NCI-H345 (cell line): ENCODE measurements at places on chromosomes 11 and 22.

DNA sequence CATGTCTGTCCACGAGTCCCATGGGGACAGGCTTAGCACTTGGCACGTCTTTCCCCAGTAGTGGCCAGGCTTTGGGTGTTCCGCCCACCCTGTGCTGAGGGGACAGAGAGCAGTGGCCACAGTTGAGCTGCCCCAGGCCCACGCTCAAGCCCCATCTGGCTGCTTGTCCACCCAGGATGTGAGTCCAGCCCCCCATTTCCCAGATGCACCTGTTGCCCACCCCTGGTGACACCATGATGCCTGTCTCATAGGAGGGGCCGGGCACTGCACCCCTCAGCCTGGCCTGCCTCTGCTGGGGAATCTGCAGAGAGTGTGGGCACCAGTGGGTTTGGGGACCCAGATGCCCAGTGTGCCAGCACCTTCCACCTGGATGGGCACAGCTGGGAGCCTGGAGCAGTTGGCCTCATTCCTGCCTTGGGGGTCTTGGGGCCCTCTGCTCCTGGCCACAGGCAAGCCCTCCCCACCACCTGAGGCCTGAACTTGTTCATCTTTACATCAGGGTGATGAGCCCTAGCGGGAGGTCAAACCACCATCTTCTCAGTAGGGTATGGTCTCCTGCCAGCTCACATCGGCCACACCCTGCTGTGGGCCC lies 5.7 kb downstream of the SIGIRR start:
- no peak for DNase-seq

GRCh38 chr11:119118946-119119345 lies 2.4 kb upstream of the HINFP start:
- no peak for DNase-seq

DNA sequence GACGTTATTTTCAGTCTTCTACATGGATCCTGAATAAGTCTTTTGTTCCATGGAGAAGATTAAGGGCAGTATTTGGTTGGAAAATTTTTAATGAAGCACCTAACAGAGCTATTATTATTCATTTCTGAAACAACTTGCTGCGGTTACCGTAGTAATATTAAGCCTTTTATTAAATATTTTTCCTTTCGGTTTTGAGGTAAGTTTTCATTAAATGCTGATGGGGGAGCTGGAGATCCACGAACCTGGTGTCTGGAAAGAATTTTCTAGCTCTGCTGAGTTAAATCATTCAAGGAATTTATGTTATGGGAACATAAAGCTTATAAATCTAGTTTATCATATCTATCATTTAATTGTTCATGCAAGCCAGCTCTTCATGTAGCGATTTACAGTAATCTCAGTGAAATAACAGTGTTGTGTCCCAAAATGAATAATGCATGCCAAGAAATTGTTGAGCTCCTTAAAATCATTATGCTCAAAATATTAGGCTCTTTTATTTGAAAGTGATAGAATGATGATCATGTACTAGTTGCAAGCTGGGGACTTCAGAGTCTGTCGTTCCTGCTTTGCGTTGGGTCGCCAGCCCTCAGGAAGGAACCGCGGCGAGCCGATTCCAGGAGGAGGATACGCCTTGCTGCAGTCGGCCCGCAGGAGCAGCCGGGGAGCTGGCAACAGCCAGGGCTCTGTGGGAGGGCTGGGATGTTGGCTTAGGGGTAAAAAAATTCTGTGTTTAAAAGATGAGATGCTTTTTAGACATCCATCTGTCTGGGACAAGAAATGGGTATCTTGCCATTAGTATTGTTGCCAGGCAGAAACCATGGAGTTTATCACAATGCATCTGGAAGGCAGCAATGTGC lies 83.1 kb downstream of the TBC1D22A start:
- no peak for DNase-seq

- peak; percentile 70 for DNase-seq
Measured at GRCh38 chr11:71086687-71087258, 165.6 kb downstream of the SHANK2 start.

DNA sequence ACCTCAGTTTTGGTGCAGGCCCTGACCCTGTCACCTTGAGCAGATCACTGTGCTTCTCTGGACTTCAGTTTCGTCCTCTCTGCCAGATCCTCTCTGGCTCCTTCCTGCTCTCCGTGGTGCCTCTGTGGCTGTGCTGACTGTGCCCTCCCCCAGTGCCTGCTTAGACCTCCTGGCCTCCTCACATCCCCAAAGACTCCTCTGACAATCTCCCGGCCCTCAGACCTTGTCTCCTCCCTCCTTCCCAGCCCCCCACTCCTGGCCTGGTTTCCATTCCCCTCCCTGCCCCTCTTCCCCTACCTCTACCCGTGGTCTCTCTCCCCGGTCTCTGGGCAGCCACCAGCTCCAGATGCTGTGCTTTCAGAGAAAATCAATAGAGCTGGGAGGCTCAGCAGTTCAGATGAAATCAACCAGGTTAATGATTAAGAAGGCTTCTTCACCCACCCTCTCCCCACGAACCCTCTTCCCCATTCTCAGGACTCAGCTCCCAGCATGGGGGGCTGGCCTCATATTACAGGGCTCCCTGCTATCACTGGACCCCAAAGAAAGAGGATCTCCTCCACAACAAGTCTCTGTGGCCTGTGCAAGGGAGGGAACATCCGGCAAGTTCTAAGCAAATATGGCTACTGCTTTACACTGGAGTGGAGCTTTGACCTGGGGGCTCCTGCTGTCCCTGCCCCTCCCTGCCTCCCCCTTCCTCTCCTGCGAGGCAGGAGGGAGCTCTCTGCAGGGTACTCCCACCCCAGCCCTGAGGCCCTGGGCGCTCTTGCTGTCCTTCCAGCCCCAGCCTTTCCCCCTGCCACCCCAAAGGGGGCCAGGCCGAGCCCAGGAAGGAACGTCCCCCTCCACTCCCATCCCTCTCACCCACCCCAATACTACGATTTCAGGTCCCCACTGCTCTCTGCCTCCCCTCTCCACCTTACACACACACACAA lies 8.5 kb downstream of the BACE1-AS start:
- no peak for DNase-seq

DNA sequence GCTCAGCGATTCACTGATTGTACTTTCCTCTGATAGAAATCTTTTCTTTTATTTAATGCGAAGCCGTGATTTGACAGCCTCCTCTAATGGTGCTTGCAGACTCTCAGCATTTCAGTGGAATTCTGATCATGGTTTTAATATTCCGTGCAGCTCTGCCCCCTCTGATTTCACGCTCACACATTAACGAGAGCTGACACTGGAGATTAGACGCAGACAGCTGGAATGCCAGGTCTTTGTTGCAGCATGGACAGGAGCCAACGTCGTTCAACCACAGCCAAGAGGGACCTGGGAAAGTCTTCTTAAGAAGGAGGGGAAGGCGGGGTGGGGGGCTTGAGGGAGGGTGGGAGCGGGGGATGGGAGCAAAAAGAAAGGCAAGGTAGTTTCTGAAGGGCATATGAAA lies 186.4 kb downstream of the BLID start:
- DNase-seq, result peak; percentile 29

- no peak for DNase-seq
Measured at GRCh38 chr22:17514084-17514483, 49.2 kb upstream of the SLC25A18 start.

- no peak for DNase-seq
Measured at GRCh38 chr22:39577900-39578299, 7.3 kb downstream of the CACNA1I start.

DNA sequence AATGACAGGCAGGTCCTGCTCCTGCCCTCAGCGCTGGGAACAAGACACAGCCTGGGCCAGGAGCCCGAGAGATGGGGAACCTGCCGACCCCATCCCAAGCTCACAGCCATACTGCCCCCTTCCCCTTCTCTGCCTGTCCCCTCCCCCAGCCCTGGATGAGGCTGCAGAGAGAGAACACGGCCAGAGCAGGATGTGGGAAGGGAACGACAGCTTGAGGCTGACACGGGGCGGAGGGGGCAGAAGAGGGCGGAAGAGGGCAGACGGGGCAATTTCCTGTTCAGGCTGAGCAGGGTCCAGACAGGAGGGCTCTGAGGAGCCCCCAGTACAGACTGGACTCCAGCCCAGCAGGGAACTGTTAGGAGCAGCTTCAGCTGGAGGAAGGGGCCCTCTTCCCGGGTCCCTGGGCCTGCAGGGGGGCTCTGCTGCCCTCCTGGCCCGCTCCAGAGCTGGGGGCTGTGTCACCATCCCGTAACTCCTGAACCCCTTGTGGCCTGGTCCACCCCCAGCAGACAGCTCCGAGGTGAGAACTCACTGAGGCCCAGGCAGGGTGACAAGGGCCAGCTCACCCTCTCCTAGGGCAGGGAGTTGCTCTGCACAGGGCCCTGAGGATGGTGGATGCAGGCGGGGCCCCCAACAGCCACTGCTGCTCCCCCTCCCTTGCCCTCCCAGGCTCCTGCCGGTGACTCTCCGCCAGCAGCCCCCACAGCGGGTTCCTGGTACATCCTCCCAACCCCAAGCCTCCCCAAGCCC lies 5.7 kb downstream of the CTSD start:
- DNase-seq, result no peak

DNA sequence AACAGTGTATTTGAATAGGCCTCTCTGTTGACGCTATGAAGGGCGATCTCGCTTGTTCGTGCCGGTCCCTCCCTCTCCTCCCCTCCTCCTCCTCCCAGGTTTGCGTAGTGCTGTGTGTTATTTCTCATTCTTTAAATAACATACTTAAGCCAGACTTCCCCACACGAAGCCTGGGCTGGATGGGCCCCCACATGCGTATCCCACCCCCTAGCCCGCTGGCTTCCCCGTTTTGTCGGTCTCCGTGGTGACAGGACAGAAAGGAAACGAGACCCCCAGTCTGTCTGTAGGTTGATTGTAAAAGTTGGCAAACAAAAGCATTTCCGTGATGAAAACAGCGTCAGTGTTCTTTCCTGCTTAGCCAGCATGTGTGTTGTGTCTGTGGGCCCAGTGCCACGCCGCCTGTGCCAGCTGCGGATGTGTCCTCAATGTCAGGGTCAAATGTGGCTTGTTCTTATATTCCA lies 27.3 kb downstream of the FAM118A start:
- DNase-seq, result no peak

GRCh38 chr11:36056160-36056751 lies 112.4 kb downstream of the LDLRAD3 start:
- DNase-seq, result peak; percentile 7

DNA sequence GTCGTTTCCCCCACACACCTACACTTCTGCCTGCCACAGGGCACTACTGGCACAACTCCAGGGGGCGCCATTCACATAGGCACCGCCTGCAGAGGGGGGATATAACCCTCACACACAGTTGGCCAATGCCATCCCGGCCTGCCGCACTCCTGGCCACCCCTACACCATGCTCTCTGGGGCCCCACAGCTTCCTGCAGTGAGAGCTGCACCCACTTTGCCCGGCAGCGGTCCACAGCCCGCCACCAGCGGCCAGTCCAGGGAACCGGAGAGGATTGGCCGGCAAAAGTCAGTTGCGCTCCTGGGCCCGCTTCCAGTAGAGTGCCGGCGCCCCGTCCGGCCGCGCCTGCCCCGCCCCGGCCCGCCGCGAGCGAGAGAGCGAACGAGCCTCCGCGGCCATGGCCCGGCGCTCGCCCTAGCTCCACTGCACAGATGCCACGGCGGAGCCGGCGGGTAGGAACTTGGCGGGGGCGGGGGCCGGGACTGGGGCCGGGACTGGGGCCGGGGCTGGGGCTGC lies 25.6 kb upstream of the SUSD2 start:
- DNase-seq, result no peak

DNA sequence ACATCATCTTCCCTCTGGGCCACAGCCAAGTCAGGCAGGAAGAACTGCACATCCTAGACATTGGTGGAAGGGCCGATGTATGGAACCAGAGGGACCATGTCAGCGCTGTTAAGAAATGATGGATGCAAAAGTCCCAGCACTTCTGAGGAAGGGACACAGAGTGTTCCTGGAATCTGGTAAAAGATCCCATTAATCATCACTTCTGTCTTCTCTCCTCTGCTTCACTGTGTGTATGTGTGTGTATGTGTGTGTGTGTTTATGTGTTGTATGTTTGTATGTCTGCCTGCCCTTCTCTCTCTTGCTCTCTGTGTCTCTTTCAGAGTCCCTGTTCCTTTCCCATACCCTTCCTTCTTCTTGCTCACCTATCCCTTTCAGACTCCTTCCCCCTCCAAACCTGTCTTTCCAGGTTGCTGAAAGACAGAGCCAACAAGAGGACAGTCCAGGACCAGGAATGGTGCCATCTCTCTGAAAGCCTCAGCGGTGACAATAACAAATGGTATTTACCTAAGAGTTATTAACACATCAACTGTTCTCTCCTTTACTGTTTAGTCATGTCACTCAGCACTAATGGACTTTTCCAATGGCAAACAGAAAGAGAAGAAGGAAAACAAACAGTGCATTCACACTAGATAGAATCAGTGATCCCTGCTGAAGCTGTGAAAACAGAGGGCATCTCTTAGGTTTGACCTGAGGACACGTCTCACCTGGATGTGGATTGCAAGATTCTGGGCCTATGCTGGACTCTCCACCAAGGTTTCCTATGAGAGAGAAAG lies 47.1 kb downstream of the EHF start:
- peak; percentile 85 for DNase-seq

DNA sequence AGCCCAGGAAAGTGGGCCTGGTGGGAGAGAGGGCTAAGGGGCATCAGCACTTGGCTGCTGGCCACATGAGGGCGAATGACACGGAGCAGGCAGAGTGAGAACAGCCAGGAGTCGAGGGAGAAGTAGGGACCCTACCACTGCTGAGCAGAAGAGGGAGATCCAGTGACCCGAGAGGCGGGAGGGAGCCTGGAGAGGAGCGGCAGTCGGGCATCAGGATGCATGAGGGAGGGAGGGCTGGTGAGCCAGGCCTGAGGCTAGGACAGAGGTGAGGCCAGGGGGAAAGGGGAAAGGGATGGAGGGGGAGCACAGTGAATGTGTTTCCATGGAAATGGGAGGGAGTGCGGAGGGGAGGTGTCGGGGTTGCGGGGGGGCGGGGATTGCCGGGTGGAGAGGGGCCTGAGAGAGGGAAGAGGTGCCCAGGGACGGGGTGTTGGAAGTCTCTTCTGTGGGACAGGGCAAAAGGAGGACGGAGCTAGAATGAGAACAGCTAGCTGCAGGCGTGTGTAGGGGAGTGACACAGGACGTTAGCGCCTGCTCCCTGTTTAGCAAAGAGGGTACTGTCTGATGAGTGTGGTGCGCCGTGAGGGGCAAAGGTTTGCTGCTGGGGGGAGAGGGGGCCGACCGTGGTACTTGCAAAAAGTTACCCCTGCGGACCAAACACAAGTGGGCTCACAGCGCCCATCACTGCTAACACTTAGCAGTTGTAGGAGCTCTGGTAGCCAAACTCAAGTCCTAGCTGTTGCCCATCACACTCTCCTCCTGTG lies 37.1 kb upstream of the WNT11 start:
- no peak for DNase-seq

- DNase-seq, result no peak
Measured at GRCh38 chr11:18371279-18371678, 23.1 kb upstream of the LDHA start.

DNA sequence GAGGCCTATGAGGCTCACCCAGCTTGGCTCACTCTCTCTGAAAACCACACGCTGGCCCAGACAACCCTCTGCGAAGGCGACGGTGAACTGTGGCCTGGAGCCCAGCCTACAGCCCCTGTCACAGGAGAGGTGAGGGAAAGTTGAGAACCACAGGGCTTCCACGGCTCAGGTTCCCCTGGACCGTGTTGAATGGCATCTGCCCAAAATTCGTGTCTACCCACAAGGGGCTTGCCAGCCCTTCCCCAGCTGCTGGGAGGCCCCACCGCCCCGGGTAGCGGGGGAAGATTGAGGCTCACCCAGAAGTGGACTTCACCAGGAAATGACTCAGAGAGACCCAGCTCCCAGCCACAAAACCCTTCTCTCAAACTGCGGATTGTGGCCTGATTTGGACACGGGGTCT lies 197.1 kb downstream of the CTTN start:
- no peak for DNase-seq

GRCh38 chr11:92314499-92314898 lies 89.9 kb downstream of the FAT3 start:
- no peak for DNase-seq

GRCh38 chr11:124339396-124340141 lies 19.6 kb upstream of the OR8D2 start:
- no peak for DNase-seq
